ENCODE measurements at places on chromosomes 3 and 15.

DNA sequence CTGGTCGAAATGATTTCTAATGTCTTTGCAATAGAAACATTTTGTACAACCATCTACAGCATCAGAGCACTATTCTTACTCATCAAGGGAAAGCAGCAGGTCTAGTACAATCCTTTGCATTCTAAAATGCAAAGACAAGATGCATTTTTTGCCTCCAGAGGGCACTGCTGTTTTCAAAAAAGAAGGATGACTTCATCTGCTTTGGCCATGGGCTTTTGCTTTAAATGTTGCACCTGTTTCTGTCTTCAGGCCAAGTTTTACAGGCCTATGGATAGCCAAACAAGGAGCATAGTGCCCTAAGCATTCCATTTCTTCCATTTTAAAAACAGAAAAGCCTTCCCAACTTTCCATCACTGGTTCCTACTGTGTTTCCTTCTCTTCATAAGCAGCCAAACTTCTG is 3.4 kb downstream of the PARP9 start:
- peak; percentile 82 for DNase-seq

- no peak for DNase-seq
Observed at GRCh38 chr15:71291723-71292122, 176.5 kb downstream of the THSD4 start.

- DNase-seq = no peak
Observed at GRCh38 chr3:74107451-74107850, 482.7 kb upstream of the PDZRN3 start.

DNA sequence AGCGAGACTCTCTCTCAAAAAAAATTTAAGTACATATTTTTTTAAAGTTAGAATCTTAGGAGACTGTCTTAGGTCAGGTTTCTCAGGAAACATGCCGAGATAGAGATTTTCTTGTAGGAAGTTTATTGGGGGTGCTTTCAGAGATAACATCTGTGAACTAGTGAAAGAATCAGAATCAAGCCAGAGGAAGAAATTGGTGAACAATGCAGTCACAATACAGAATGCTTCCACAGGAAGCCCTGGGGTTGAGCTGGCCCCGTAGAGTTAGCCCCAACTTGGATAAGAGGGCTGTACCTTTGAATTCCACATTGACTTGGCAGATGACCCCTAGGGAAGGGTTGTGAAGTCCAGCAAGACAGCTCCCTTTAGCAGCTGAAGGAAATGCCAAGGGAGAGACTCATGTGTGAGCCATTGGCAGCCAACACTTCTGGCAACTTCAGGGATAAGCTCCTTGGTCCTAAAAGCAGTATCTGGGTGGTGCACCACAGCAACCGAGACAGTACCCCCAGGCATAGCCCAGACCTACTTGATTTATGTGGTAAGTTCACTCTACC is 7.1 kb upstream of the PLCB2 start:
- no peak for DNase-seq

GRCh38 chr3:131048030-131048429 is 21.4 kb downstream of the NEK11 start:
- DNase-seq = no peak
